ENCODE measurements at places on chromosomes 5 and 9.
A peak's percentile ranks its signal among the peaks of the same experiment; 100 is the strongest.

GRCh38 chr5:135458921-135459331 is 6.8 kb upstream of the TIFAB start:
- peak; percentile 37 for DNase-seq

- no peak for DNase-seq
Measured at GRCh38 chr9:19782005-19782404, 6.8 kb downstream of the SLC24A2 start.

DNA sequence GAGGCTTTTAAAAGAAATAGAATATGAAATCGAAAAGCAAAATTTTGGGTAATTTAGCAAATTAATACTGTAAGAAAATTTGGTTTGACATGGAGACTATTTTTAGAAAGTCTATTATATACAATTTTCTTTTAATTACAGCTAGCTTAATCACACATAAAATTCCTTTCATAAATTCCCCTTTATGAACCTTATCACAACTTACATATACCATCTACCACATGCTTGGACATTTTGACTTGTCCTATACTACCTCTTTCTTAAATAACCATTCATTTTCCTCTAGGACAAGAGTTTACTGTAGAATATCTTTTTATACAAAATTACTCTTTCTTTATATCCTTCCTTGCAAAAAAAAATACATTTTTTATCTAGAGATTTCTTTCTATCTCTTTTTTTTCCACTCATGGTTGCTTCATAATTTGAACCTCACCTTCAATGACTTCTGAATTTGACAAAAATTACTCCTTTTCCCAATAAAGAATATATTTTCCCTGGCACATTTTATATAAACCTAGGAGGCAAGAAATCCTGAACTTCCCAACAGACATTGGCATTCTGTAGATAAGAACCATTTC is 34.0 kb upstream of the SYK start:
- DNase-seq: no peak

DNA sequence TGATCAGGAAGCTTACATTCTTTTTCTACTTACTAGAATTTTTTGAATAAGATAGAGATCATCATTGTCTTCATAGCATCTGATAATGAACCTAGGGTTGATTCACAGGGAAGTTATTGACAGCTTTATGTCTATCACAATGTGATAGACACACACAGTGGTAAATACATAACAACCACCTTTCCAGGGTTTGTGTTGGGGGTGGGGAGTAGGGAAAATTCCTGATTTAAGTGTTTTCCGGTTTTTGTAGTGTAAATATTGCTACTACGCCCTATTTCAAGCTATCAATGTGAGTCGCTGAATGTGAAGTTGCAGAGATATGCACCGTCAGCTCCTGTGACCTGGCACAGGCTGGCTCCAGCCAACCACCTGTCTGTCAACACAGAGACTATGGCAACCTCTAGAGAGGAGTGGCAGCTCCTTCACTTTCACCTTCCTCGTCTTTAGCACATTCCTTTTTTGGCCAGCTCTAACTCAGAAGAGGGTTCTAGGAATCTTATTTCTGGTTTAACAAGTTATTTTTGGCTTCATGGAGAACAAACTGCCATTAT is 224.9 kb downstream of the MAT2B start:
- DNase-seq: no peak

DNA sequence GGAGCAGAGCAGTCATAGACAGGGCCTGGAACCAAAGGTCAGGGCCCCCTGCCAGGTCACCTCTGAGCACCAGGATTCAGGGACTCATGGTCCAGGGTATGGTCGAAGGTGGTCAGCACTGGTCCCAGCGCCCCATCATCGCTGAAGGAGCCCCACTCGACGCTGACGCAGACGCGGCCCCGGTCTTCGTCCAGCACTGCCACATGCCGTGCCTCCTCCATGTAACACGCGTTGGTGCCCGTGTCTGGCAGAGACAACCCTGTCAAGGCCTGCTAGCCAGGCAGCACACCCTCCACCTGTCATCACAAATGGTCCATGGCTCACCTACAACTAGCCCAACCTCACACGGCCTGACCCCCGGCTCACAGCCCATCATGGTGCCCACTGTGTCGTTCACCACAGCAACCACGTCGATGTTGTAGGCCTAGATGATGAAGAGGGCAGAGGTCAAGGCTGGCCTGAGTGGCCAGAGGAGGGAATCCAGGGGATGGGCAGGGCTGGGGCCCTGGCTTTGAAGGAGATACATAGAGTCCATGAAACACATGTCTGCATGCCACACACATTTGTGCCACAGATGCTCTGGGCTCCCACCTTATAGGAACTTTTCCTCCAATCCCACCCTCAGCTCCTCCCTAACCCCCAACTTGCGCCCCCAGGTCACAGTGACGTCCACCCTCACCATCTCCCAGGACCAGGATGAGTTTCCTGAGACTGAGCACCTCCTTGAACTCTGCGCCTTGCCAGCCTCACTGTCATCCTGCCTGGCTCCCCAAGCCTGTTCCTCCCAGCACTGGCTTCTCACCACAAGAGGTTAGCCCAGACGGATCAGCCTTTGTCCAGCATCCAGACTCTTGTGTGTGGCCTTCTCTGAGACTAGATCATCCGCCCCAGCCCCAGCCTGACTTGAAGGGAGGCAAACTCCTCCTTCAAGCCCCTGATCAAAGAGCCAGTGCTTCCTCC is 9.5 kb downstream of the HK3 start:
- no peak for DNase-seq

- no peak for DNase-seq
Measured at GRCh38 chr5:117623042-117623805, 1048.6 kb upstream of the SEMA6A start.

- DNase-seq: peak; percentile 37
Measured at GRCh38 chr9:79287708-79288290, 284.0 kb upstream of the TLE4 start.

DNA sequence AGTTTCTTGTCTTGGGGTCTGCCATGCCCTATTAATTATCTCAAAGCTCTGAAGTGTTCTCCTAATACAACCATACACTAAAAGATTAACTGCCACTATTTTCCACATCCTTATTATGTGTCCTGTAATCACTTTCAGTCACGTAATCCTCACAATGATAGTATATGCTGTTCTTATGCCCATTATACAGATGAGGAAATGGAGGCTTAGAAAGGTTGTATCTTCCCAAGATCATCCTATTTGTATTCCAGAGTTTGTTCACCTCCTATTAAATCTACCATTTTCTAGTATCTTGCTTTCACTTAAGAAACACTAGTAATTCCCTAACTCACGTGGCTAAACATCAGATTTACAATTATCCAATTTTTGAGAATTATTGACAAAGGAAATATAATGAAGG is 2.9 kb upstream of the ARHGEF28 start:
- DNase-seq: no peak

GRCh38 chr5:58184910-58185309 is 275.0 kb downstream of the PLK2 start:
- DNase-seq: peak; percentile 61

GRCh38 chr9:14806941-14807520 is 84.5 kb upstream of the CER1 start:
- DNase-seq: peak; percentile 8

GRCh38 chr5:108736855-108737254 is 10.8 kb upstream of the FER start:
- DNase-seq: no peak

DNA sequence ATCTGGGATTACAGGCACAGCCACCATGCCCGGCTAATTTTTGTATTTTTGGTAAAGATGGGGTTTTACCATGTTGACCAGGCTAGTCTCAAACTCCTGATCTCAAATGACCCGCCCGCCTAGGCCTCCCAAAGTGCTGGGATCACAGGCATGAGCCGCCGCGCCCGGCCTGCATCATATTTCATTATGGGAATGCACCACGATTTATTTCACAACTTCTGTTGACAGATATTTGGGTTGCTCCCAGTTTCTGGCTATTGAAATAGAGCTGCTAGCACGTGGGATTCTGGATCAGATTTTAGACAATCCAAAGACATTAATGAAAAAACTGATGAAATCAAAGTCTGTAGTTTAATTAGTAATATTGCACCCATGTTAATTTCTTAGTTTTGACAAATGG is 48.4 kb upstream of the FUBP3 start:
- peak; percentile 5 for DNase-seq

- no peak for DNase-seq
Measured at GRCh38 chr9:136784997-136785361, 6.2 kb upstream of the TMEM141 start.

DNA sequence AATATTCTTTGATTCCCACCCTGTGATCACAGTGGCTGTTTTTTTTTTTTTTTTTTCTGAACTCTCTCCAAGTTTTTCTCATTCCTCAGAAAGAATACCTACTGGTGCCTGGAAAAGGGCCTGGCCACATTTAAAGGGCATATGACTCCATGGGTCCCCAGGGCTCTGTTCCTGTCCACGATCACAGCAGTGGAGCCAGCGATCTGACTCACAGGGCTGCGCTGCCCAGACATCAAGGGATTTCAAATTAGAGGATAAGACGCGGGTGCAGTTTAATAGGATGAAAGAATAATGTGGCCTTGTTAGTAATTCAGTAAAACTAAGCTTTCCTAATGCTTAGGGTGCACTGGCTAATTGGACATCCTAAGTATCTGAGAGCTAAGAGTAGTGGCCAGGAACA is 175.1 kb upstream of the MSX2 start:
- DNase-seq: no peak

- peak; percentile 27 for DNase-seq
Measured at GRCh38 chr5:100647461-100648230, 112.5 kb downstream of the FAM174A start.

- DNase-seq: peak; percentile 56
Measured at GRCh38 chr5:96687812-96688453, 25.8 kb downstream of the CAST start.

- DNase-seq: peak; percentile 8
Measured at GRCh38 chr5:21237461-21237860, 1249.5 kb upstream of the CDH18 start.

DNA sequence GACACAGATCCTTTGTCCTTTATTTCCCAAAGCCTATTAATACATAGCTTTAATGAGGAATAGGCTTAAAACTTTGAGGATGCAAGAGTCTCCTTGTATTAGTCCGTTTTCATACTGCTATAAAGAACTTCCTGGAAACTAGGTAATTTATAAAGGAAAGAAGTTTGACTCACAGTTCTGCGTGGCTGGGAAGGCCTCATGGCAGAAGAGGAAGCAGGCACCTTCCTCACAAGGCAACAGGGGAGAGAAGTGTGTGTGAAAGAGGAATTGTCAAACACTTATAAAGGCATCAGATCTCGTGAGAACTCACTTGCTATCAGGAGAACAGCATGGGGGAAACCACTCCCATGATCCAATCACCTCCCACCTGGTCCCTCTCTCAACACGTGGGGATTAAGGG is 5.4 kb upstream of the CLK4 start:
- DNase-seq: no peak

- peak; percentile 74 for DNase-seq
Measured at GRCh38 chr5:56360816-56361215, 127.7 kb upstream of the ANKRD55 start.

GRCh38 chr9:133955821-133956411 is 36.2 kb downstream of the VAV2 start:
- DNase-seq: peak; percentile 20

- no peak for DNase-seq
Measured at GRCh38 chr9:5122116-5122515, 63.3 kb downstream of the INSL6 start.

DNA sequence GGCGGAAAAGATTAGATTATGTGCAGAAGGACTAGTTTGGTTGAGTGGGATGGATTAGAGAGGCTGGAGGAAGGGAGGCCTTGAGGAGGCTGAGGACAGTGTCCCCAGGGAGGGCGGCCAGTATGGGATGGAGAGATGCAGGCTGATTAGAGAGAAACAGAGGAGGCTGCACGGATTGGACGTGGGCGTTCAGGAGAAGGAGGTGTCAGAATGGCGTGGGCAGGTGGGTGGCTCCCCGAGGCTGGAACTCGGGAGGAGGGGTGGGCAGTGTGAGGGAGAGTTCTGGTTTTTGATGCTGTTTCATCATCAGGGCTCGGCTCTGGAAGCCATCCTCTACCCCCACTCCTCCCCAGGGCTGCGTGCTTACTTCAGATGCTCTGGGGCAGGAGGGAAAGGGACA is 13.0 kb downstream of the CDHR2 start:
- no peak for DNase-seq

GRCh38 chr9:130214776-130215340 is 42.7 kb downstream of the NCS1 start:
- no peak for DNase-seq

DNA sequence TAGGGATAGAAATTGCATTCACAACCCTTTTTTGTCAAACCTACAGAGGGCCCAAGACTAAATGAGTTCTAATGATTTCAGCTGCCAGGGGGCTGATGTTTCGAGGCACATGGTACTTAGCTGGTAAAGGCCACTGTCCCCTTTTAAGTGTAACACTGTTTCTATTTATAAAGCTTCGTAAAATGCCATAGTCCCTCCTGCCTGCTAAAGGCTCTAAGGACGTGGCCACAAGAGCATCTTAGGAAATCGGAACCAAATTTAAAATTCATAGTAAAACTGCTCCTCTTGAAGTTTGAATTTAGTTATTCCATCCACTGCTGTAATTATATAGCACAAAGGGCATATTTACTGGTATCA is 170.3 kb upstream of the WWC1 start:
- no peak for DNase-seq

DNA sequence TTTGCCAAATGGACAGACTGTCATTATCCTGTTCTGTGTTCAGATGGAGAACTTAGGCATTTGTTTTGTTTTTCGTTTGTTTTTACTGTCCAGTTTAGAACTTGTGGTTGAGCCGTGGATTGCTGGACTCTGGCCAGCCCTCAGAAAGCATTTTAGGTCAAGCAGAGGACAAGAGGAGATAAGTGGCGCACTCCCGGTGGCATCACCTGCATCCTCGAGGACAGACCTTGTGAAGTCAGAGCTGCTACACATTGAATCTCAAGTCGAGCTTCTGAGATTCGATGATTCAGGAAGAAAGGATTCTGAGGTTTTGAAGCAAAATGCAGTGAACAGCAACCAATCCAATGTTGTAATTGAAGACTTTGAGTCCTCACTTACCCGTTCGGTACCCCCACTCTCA is 8.9 kb downstream of the MTRR start:
- peak; percentile 59 for DNase-seq

DNA sequence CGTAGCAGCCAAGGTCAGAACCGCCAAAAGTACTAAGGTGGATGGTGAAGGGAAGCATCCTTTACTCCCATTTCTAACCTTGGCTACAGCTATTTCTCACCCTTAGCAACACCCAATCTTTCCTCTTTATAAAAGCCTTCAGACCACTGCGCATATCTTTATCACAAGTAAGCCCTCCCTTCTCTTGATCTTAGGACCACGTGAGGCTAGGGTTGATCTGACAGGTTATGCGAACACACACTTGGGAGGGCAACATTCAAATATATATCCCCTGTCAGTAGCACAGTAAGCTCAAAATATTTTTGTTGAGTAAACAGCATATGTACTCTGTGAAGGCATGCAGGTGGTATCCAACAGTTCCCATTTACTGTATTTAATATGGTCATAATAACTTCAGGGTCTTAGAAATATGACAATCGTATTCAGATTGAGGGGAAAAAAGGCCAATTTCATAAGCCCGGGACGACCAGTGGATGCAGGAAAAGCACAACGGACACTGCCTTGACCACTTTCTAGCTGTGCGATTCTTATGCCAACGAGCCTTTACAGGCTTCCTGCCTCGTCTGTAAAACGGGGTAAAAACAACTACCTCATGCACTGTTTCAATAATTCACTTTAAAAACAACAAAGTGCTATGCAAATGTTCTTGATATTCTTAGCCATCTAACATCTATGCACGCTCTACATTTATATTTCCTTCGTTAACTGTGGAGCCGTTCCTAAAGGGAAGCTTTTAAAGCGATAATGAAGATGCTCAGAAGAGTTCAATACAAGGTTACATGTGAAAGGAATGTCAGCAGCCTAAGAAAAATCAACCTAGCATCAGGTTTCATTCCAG is 1.3 kb downstream of the ARSB start:
- DNase-seq: peak; percentile 46

Data from astrocyte (in vitro differentiated cells and primary cell).